Stimulated activated CD8-positive, alpha-beta memory T cell treated with anti-CD3 and anti-CD28 coated beads, Interleukin-12 subunit alpha, Interleukin-12 subunit beta, amount 100 ng/mL, for 1 hour (primary cell): ENCODE measurements at places on chromosomes 6 and 20.

- no peak for DNase-seq
These were observed 104.0 kb downstream of the VEGFA start for GRCh38 chr6:43873806-43874714.

GRCh38 chr6:26195924-26196845 lies 109.0 kb downstream of the HFE start:
- no peak for DNase-seq

GRCh38 chr6:129634411-129635230 lies 75.4 kb downstream of the ARHGAP18 start:
- no peak for DNase-seq

GRCh38 chr6:143569040-143569439 lies 57.5 kb upstream of the FUCA2 start:
- no peak for DNase-seq

DNA sequence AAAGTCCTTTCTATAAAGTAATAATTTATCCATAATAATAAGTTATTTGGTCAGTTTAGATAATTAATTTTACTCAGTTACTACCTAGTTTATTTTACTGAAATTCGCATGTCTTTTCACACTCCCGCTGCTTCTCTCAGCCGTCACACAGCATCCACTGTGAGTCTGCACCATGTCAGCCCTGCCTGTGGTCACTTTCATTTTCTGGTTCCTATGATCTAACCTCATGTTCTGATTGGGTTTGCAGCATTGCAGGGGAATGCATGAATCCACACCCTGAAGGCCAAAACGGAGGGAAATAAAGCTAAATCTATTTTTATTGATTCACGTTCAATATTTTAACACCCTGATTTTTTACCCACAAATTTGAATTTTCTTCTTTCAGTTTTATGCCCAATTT lies 47.4 kb downstream of the PDE10A start:
- DNase-seq: no peak

- no peak for DNase-seq
These were observed 134.9 kb downstream of the MMUT start for GRCh38 chr6:49328051-49328744.

DNA sequence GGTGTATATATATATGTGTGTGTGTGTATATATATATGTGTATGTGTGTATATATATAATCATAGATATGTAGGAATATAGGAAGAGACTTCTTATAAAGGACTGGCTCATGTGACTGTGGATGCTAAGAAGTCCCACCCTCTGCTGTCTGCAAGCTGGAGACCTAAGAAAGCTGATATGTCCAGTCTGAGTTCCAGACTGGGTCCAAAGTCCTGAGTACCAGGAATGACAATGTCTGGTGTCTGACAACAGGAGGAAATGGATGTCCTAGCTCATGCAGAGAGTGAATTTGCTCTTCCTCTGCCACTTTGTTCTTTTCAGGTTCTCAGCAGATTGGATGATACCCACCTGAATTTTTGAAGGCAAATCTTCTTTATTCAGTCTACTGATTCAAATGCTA lies 7.1 kb downstream of the ALDH5A1 start:
- no peak for DNase-seq

DNA sequence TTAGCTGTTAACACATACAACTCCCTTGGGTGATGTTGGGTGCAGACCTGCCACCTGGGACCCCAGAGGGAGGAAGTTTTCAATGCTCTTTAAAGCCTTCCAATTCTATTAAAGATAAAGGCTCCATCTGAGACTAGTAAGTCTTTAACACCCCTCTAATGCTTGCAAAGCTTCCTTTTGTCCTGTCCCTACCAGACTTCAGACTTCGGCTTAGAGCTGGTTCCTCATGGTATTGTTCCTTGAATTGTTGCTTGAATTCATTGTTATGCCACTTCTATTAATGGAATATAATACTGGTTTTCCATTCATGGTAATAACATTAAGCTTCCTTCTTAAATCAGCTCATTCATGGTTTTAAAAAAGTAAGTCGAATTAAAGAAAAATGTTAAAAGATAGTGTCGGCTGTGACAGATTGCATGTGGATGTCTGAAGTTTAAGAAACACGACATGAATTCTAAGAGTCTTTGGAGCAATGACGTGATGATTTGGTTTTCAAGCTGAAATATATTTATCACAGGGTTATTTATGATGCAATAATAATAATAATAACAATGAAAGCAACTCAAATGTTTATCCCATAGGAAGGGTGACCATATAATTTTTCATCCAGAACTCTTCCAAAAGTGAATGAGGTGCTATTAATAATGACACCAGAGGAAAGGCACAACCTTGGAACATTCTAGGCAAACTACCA lies 21.8 kb downstream of the PDYN start:
- no peak for DNase-seq

DNA sequence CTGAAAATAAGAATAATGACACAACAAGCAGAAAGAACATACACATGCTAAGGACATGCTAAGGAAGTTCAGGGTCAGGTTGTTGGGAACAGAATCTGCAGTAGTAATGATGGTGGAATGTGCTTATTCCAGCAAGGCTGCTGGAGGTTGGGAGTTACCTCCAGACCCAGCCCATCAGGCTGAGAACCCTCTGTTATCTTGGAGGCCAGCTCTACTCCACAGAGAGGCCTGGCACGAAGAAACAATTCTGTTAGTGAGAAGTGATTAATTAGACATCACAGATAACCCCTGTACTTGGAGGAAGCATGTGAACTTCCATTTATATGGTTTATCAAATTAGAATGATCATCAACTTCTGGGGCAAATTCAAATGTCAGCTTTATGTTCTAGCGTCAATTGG lies 22.1 kb upstream of the ARHGAP18 start:
- DNase-seq: no peak

DNA sequence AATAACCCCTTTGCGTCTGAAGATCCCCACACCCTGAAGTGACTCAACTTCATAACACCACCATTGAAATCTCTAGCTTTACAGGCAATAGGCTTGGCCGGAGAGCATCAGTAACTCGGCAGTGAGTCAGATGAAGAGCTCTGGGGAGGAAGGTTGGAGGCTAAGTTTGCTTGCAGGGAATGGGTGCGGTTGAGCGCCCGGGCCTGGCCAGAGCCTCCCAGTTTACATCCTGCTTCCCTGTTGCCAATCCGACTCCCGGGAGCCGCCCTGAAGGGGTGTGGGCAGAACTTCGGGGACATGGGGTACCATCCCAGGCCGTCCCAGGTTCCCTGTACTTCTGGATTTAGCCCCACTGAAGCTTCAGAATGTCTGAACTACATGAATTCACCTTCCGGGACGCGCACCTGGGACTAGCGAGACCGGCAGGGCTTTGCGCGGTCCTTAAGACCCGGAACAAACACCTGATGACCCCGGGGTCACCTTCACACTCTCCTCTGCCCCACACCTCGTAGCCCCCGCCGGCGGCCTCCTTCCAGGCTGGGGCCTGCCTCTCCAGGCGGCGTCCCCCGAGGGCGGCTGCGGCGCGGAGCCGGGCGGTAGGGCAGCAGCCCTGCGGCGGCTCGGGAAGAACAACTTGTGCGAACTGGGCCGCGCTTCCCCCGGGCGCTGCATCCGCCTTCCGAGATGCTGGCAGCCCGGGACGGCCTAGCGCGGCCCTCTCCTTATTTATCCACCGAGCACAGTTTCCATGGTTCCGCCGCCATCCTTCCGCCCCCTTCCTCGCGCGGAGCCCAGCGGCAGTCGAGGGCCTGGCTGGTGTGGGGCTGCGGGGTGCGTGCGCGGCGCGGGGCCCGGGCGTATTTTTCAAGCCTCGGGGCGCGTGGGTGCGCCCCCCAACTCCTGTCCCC lies 56.6 kb upstream of the RREB1 start:
- no peak for DNase-seq

- no peak for DNase-seq
These were observed 20.3 kb upstream of the ATXN1 start for GRCh38 chr6:16781348-16782169.

DNA sequence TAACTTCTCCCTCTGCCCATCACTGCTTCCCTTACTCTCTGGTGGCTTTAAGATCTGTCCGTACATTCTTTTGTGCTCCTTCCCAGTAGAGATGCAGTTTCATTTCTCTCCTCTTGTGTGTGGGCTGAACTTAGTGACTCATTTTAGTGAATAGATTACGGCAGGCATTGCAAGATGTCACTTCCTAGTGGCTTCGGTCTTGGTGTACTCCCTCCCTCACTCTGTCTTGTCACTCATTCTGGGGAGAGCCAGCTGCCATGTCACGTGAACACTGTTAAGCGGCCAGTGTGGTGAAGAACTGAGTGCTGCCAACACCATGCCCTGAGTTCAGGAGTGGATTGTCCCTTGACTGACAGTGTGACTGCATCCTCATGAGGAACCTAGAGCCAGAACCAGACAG lies 115.9 kb downstream of the OTOR start:
- no peak for DNase-seq

GRCh38 chr6:129748901-129749748 lies 39.1 kb upstream of the ARHGAP18 start:
- DNase-seq: no peak

DNA sequence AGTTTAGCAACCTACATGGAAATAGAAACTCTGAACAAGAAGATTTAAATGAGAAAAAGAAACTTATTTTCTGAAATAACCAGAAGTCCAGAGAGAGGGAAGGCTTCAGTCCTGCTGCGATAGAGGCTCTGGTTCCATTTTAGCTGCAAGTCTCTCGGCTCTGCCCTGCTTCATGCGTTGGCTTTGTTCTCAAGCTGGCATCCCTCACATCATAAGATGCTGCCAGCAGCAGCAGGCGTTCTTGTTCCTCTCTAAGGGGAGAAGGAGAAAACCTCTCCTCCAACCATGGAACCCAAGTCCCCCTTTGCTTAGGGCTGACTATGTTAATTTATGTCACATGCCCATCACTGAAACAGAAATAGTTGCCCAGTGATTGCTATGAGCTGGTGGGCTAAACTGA lies 46.4 kb upstream of the PMEPA1 start:
- DNase-seq: no peak

DNA sequence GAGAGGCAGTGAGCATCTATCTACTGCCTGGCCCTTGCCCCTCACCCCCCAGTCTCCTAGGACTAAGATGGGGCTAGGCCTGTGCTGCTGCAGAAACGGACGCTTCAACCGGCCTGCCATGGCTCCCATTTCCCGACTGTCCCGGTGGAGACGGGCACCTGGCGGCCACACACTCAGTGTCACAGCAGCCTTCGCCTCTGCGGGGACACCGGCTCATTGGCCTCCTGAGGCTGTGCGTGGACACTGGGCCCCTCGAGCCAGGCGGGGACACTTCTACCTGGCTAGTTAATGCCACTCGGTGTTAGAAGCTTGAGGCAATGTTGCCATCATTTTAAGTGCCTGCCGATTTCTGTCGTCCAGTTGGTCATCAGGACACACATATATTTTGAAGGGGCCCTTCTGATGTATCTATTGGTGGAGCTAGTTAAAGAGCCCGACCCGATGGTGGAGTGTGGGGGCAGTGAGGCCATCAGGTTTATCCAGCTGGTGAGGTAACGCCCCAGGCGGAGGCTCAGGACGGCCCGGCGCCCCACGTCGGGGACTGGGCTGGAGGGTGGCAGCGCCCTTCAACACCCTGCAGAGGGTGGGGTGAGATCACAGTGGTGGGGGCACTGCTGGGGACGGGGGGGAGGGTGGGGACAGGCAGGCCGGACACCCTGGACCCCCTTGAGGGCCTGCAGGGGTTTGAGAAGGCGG lies 58.9 kb upstream of the GATA5 start:
- DNase-seq: no peak

GRCh38 chr6:108622641-108623298 lies 62.1 kb downstream of the FOXO3 start:
- DNase-seq: no peak

GRCh38 chr20:63628246-63628975 lies 1.5 kb upstream of the GMEB2 start:
- no peak for DNase-seq
